Breast epithelium (tissue), 4 donors: ENCODE measurements at places on chromosomes 7 and 10.

DNA sequence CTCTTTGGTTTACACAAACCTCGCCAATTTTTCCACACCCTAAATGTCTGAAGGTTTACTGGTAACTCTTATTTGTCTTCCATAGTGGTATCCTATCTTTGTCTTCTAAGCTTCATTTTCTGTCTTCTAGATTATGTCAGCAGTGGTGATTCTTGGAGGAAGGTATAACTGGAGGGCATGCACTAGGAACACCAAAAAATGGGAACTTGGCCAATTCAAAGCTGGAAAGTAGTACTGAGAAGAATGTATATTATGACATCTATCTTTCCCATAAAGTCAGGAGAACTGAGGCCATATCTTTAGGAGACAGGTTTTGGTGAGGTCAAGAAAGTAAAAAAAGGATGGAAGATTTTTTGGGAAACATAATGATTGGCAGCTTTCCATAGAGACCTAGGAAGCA lies 113.3 kb downstream of the CPEB3 start:
- no peak for DNase-seq

DNA sequence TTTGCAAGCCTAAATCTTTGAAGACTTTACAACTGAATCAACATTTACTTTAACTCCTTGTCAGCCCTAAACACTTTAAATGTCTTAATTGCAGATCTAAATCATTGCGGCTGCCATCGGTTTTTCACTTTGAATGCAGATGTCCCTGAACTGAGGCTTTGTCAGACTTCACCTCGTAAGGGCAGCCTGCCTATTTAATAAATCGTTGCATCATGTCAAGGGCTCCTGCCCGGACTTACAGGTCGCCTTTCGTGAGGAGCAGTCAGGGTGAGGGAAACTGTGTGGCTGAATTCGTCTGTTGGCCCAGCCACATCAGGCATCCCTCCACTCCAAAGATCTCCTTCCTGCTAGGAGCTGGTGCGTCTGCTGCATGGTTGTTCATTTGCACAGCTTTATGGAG lies 368.2 kb upstream of the NPVF start:
- no peak for DNase-seq

- no peak for DNase-seq
Measured at GRCh38 chr7:66727058-66727457, 13.5 kb upstream of the RABGEF1 start.

- DNase-seq: no peak
Measured at GRCh38 chr10:119301397-119301796, 94.0 kb downstream of the GRK5 start.

GRCh38 chr10:69742356-69742695 lies 59.4 kb upstream of the COL13A1 start:
- DNase-seq: no peak

- no peak for DNase-seq
Measured at GRCh38 chr10:96230527-96230926, 40.8 kb downstream of the BLNK start.

DNA sequence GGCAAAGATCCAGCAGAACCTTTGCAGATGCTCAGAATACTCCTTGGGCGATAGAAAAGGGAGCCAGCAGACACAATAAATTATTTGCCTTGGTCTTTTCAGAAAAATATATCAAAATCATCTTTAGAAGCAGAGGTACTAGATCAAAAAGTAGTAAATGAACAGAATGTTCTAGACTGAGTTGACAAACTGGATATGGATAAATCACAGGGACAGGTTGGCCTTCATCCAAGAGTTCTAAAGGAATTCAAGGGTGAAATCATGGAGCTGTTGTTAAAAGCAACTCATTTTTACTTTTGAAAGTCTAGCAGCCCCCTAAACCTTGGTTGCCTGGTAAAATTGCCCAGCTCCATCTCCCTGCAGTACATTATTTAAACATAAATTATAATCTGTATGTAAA lies 99.1 kb downstream of the PLCE1 start:
- no peak for DNase-seq

GRCh38 chr10:117264782-117265181 lies 23.9 kb downstream of the SLC18A2 start:
- no peak for DNase-seq

- no peak for DNase-seq
Measured at GRCh38 chr10:80986596-80986995, 448.9 kb downstream of the SH2D4B start.

- DNase-seq: no peak
Measured at GRCh38 chr10:122911889-122912484, 1.6 kb downstream of the FAM24A start.

GRCh38 chr7:7182156-7183060 lies at the start of gene C1GALT1:
C1GALT1 (plus strand) TSS chr7:7182544; CDS start chr7:7234320, 51,776 bp downstream.
- peak; percentile 95 for DNase-seq
